ENCODE measurements at places on chromosomes 6 and 20. TPM values are rescaled to one million over a fixed set of nuclear protein-coding genes. Genes with fewer than 3 reads are reported as not detected.

TRIM10 gene
- total RNA-seq, result not detected

MLN gene
- total RNA-seq, result not detected

MACROD2 gene
- not detected for total RNA-seq

EPPIN gene
- total RNA-seq, result not detected

C2 gene
- 2.1 TPM for total RNA-seq

C20orf202 gene
- total RNA-seq, result 0.25 TPM

TTBK1 gene
- not detected for total RNA-seq

PRRT1 gene
- total RNA-seq, result 1.1 TPM

PPP1R3G gene
- 0.11 TPM for total RNA-seq

OR2J3 gene
- total RNA-seq, result not detected

BHLHE23 gene
- total RNA-seq, result not detected

MAS1 gene
- not detected for total RNA-seq

FITM2 gene
- 4.2 TPM for total RNA-seq

CCDC170 gene
- not detected for total RNA-seq

RXRB gene
- 60.0 TPM for total RNA-seq

HLA-DQA1 gene
- 3.9 TPM for total RNA-seq

LY6G6C gene
- not detected for total RNA-seq

GRM4 gene
- 0.14 TPM for total RNA-seq

BTN1A1 gene
- 0.11 TPM for total RNA-seq

NOX3 gene
- total RNA-seq, result not detected

C6orf58 gene
- total RNA-seq, result not detected

OR2B6 gene
- total RNA-seq, result not detected

TAF4 gene
- 22.6 TPM for total RNA-seq

ANGPT4 gene
- total RNA-seq, result not detected

SAMD3 gene
- total RNA-seq, result 51.0 TPM

OOEP gene
- 1.4 TPM for total RNA-seq

GSTA3 gene
- not detected for total RNA-seq

GOPC gene
- total RNA-seq, result 25.9 TPM

OR2H1 gene
- not detected for total RNA-seq

FAM209B gene
- 1.1 TPM for total RNA-seq

LTB gene
- 431 TPM for total RNA-seq

EEF1A2 gene
- total RNA-seq, result 0.26 TPM

SLC13A3 gene
- 0.30 TPM for total RNA-seq

NKX2-4 gene
- total RNA-seq, result not detected

ADGB gene
- not detected for total RNA-seq

ARMH2 gene
- 1.6 TPM for total RNA-seq

TPD52L2 gene
- total RNA-seq, result 39.5 TPM

HSPA1B gene
- 55.7 TPM for total RNA-seq

VSX1 gene
- total RNA-seq, result not detected

SLC2A10 gene
- total RNA-seq, result not detected

B3GALT4 gene
- total RNA-seq, result 35.4 TPM

RIPOR2 gene
- 181 TPM for total RNA-seq

GFOD1 gene
- 5.9 TPM for total RNA-seq

KCNS1 gene
- total RNA-seq, result 0.08 TPM

PPP1R14C gene
- not detected for total RNA-seq

GLP1R gene
- not detected for total RNA-seq
